Forelimb muscle (tissue), 1 donor: ENCODE measurements at places on chromosomes 7 and 10. TPM values are rescaled to one million over a fixed set of nuclear protein-coding genes. Genes with fewer than 3 reads are reported as not detected.

Gene FAM25G
- polyA plus RNA-seq, result not detected

Gene LLCFC1
- 0.25 TPM for polyA plus RNA-seq

Gene DNAJB12
- 22.3 TPM for polyA plus RNA-seq

Gene EVX1
- not detected for polyA plus RNA-seq

Gene METTL2B
- polyA plus RNA-seq, result 20.7 TPM

Gene AKR1D1
- 0.06 TPM for polyA plus RNA-seq

Gene COA1
- polyA plus RNA-seq, result 42.2 TPM

Gene TEX47
- polyA plus RNA-seq, result not detected
